Activated CD4-positive, alpha-beta T cell treated with anti-CD3 and anti-CD28 coated beads, Interleukin-10, Interleukin-2, amounts not matched to agents 100 ng/mL and 50 ng/mL, durations not matched to agents 16 hours and 8 hours (primary cell): ENCODE measurements at places on chromosomes 13 and 19.
A peak's percentile ranks its signal among the peaks of the same experiment; 100 is the strongest.

DNA sequence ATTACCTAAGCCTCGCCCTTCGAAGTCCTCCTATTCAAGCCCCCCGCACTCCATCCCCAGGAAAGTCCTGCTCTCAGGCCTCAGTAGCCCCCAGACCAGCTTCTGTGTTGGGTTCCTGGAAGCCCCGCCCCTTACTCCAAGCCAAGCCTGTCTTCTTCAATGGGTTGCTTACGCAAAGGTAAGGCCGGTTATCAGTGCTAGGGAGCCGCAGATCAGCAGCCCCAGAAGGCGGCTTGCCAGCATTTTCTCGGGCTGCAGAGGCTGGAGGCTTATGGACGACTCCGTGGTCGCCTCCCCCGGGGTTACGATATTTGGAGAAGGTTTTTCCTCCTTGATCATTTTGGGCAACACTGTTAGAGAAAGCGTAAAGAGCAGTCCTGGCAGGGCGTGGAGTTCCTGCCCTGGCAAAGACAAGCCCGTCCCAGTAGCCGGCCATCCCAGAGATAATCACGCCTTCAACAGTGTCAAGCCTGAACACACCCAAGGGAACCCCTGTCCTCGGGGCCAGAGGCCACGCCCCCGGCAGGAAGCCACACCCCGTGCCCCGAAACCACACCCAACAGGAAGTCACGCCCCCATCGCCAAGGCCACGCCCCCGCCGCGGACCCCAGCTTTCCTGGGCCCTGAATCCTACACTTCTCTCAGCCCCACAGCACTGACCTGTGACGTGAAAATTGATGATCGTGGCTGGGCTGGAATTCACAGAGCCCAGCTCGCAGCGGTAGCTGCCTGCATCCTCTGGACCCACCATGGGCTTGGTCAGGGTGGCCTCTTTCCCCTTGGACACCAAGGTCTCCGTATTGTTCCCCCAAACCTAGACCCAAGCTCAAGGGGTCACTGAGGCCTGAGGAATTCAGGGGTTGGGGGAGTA, 954 bp upstream of the RASIP1 start:
- DNase-seq: peak; percentile 55

DNA sequence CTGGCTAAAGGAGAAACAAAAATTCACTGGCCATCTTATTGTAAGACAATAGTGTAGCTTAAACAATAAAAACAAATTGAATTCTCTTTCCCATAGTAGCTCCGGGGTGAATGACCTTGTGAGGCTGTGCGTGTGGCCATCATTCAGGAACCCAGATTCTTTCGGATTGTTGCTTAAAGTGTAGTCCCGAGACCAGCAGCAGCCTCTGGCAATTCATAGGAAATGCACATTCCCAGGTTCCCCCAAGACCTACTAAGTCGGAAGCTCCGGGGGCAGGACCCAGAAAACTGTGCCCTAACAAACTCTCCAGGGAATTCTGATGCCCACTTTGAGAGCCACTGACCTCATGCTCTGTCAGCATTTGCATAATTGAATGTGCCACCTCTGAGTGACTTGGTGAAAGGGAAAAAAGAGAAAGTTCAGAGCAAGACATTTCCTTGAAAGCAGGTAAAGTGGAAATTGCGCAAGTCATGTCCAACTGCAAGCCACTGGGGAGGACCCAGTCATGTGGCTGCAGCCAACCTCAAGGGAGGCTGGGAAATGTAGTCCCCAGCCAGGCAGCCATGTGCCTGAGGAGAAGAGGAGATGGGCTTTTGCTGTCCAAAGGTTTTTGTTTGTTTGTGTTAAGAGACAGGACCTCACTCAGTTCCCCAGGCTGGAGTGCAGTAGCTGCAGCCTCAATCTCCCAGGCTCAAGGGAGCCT, 50.7 kb upstream of the PNMA8B start:
- DNase-seq: peak; percentile 44

GRCh38 chr13:80695841-80696240, 354.9 kb upstream of the SPRY2 start:
- no peak for DNase-seq

- DNase-seq: no peak
Measured at GRCh38 chr13:100513987-100514670, 74.5 kb downstream of the GGACT start.

GRCh38 chr13:98930151-98930591, 47.7 kb downstream of the DOCK9 start:
- no peak for DNase-seq

DNA sequence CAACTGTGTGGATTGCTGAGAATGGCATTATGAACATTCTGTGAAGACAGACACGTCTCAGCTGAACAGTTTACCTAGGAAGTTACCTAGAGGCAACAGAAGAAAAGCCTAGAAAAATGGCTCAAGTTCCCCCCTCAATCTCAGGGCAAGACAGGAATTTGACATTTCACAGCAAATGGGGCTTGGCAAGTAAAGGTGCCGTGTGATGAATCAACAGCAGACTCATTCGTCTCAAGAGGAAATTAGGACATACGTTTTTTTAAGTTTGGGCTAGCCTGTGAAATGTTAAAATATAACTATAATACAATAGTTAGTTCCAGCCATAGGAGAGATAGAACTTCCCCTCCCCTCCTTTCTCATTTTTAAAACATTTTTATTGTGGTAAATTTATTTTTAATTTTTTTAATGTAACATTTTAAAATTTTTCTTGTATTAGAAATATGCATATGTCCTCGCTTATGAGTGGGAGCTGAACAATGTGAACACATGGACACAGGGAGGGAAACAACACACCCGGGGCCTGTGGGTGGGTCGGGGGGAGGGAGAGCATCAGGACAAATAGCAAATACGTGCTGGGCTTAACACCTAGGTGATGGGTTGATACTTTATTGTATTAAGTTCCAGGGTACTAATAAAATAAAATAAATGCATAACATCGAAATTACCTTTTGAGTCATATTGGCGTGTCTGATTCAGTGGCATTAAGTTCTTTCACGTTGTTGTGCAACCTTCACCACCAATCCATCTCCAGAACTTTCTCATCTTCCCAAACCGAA, 116.0 kb downstream of the COL4A2 start:
- DNase-seq: no peak

DNA sequence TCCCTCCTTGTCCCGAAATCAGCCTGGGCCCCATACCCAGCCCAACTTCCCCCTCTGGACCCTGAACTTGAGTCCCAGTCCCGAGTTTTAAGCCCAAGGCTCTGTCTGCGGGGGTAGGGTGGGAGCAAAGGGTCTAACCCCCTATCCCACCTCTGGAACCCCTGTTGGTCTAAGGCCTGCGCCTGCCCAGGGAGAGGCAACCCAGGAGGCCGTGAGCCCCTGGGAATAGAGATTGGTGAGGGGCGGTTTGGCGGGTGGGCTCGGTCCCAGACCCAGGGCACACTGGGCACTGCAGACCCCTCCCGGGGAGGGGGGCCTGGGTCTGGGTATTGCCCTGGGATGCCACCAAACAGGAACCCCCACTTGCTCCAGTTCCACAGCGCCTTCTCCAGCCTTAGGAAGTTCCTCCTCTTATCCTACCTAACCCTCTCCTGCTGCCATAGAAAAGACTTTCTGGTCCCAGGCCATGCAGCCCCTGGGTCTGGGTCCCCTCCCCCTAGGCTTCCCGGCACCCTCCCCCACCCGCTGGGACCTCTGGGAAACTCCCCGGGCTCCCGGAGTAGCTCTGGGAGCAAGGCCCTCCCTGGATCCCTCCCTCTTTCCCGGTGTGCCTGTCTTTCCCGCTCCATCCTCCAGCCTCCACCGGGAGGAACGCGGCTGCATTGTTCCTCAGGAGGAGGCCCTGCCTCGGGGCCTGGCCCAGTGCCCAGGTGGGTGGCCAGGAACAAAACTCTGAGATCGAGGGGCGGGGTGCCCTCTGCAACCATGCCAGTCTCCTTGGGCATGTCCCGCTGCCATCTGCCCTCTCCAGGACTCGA, 33.6 kb upstream of the NANOS3 start:
- no peak for DNase-seq

DNA sequence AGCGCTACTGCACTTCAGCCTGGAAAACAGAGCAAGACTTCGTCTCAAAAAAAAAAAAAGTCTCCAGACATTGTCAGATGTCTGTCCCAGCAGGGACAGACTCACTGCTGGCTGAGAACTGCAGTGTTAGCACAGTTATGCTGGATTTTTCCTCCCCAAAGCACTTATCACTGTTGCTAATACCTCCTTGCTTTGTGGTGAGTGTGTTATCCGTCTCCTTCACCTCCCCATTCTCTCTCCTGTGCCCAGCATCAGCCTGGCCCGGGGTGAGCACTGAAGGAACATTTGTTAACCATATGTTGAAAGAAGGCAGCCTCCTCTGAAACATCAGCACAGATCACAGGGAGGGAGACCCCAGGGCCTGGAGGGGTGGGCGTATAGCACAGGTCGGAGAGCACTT, 11.3 kb downstream of the MYO9B start:
- no peak for DNase-seq

GRCh38 chr13:114149774-114150740, 17.6 kb upstream of the RASA3 start:
- DNase-seq: no peak

GRCh38 chr13:99439048-99439447, 62.2 kb upstream of the TM9SF2 start:
- no peak for DNase-seq

GRCh38 chr19:12364391-12365235, 870 bp downstream of the ZNF442 start:
- DNase-seq: no peak

DNA sequence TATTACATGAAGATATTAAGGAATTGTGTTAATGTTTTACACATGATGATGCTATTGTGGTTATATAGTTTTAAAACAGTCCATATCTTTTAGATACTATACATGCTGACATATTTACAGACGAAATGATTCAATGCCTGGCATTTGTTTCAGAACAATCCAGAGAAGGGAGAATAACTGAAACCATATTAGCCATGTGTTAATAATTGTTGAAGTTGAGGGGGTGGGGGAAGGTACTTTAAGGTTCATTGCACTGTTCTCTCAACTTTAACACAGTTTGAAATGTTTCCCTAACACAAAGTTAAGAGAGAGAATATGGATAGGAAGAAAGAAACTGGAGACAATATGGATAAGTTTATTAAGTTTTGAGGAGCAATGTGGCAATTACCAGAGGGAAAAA, 5.8 kb downstream of the CRYL1 start:
- no peak for DNase-seq

DNA sequence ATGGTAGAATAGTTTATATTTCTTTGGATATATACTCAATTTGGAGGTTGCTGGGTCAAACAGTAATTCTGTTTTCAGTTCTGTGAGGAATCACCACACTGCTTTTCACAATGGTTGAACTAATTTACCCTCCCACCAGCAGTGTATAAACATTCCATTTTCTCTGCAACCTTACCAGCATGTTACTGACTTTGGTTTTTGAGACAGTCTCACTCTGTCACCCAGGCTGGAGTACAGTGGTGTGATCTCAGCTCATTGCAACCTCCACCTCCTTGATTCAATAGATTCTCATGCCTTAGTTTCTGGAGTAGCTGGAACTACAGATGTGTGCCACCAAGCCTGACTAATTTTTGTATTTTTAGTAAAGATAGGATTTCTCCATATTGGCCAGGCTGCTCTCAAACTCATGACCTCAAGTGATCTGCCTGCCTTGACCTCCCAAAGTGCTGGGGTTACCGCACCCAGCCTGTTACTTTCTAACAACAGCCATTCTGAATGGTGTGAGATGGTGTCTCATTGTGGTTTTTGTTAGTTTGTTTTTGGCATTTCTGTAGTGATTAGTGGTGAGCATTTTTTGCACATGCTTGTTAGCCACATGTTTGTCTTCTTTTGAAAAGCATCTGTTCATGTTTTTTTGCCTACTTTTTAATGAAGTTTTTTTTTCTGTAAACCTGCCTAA, 12.5 kb downstream of the ZNF714 start:
- no peak for DNase-seq

- DNase-seq: no peak
Measured at GRCh38 chr19:11410682-11411081, 8.4 kb downstream of the RGL3 start.

- DNase-seq: no peak
Measured at GRCh38 chr19:46068345-46069258, 27.8 kb upstream of the IGFL4 start.

DNA sequence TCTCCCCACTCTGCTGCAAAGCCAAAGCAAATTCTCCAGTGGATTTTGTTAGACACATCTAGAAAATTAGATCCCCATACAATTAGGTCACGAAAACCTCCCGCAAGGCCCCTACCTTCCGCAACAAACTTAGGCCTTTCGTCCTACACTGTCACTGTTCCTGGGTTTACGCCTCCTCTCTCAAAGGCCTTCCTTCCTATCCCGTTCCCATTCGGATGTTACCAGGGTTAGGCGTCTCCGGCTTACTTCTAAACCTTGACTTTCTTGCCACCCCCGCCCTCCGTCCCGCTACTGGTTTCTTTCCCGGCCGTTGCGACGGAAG, 754 bp downstream of the RNF6 start:
- DNase-seq: no peak

GRCh38 chr13:42747399-42747873, 33.9 kb upstream of the FAM216B start:
- no peak for DNase-seq

DNA sequence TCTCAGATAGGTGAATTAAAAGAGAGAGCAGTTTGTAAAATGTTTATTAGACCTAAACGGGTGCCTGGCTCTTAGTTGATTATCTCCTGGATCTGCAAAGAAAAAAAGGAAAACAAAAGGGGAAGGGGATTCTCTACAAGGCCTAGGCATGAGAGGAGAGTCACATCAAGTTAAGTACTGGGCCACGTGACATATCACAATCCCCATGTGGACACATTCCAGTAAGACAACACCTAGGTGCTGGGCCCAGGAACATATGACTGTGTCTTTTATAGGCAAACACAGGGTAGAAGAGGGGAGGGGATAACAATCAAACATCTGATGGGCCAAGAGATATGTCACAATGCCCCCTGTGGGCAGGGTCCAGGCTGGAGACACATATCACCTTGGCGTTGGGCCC, 4.2 kb upstream of the ZNF91 start:
- DNase-seq: no peak

DNA sequence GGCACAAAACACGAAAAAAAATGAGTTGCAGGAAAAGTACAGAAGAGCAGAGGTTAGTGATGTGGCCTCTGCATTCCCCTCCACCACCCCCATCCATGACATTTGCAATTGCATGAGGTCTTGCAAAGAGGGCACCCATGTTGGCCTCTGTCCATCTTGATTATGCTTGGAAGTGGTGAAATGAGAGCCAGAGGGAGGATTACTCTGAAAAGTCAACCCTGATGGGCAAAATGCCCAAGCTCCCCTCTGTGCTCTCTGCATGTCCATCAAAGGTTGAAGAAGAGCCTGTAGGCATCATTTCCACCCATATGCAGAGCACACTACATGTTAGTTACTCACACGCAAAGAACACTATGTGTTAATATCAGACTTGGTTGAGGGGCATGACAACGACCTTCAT, 71.4 kb downstream of the SLC15A1 start:
- no peak for DNase-seq

DNA sequence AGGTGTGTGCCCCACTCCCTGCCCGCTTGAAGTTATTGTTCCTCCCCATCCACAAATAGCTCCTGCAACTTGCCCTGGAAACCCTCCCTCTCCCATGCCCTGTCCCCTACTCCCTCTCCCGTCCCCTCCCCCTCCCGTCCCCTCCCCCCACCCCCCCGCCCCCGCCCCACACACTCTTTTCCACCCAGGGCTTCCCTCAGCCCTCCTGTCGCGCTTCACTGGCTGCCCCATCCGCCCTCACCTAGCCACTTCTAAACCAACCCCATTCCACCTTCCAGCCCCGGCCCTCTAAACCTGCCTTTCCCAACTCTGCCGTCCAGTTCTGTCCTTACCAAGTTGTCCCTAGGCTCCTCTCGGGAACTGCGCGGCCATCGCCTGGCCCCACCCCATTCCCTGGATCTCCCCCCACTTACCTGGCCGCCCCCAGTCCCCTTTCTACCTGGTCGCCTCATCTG, 993 bp downstream of the RGL3 start:
- no peak for DNase-seq

GRCh38 chr13:105389373-105389772, 1146.1 kb downstream of the EFNB2 start:
- no peak for DNase-seq
